Breast epithelium (tissue), 4 donors: ENCODE measurements at places on chromosomes 3 and 15. TPM values are rescaled to one million over a fixed set of nuclear protein-coding genes. Genes with fewer than 3 reads are reported as not detected.

Gene FOXL2NB
- total RNA-seq = not detected

Gene SKOR1
- total RNA-seq = 0.98 TPM

Gene SLC12A1
- total RNA-seq = not detected

GRCh38 chr3:177905173-177906125 lies 630.8 kb upstream of the KCNMB2 start:
- H3K4me1 ChIP-seq = peaks cover 3% of the 10 kb centered on the region
- peak overlapping the region; percentile 75 for H3K27ac ChIP-seq
- no peaks in the 10 kb centered on the region for H3K36me3 ChIP-seq
- DNase-seq = no peak
- H3K27me3 ChIP-seq = no peaks in the 10 kb centered on the region

GRCh38 chr3:123344175-123344906 lies 104.5 kb downstream of the ADCY5 start:
- no peaks in the 10 kb centered on the region for H3K4me1 ChIP-seq
- H3K4me3 ChIP-seq = no peak overlapping the region

Gene KY
- 1.2 TPM for total RNA-seq

Gene ZNF662
- 13.8 TPM for total RNA-seq

Gene ISG20
- total RNA-seq = 34.4 TPM

- DNase-seq = no peak
- no peaks in the 10 kb centered on the region for H3K27me3 ChIP-seq
- no peak overlapping the region for H3K4me3 ChIP-seq
Observed at GRCh38 chr3:99324636-99325203, 313.7 kb upstream of the COL8A1 start.

- H3K36me3 ChIP-seq = no peaks in the 10 kb centered on the region
- no peaks in the 10 kb centered on the region for H3K27me3 ChIP-seq
- DNase-seq = no peak
- H3K4me1 ChIP-seq = no peaks in the 10 kb centered on the region
- H3K4me3 ChIP-seq = no peak overlapping the region
Observed at GRCh38 chr15:79160211-79160610, 69.6 kb upstream of the RASGRF1 start.

DNA sequence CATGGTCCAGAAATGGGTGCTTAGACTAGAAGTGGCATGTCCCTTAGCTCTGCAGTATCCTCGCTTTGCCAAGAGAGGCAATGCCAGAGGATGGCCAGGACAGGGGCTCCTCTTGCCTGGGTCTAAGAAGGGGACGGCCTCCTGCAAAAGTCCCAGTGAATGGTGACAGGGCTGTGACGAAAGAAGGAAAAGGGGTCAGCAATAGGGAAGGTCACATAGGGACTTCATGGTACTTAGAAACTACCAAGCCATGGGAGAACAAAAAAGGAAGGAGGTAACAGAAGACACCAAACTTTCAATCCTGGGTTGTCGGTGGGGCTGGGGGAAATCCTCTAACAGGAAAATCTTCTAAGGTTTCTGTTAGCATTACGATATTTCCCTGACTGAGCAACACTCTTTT lies 36.2 kb upstream of the ATOSA start:
- H3K4me1 ChIP-seq = no peaks in the 10 kb centered on the region
- no peaks in the 10 kb centered on the region for H3K27me3 ChIP-seq
- H3K36me3 ChIP-seq = no peaks in the 10 kb centered on the region
- no peak for DNase-seq
- no peak overlapping the region for H3K4me3 ChIP-seq

DNA sequence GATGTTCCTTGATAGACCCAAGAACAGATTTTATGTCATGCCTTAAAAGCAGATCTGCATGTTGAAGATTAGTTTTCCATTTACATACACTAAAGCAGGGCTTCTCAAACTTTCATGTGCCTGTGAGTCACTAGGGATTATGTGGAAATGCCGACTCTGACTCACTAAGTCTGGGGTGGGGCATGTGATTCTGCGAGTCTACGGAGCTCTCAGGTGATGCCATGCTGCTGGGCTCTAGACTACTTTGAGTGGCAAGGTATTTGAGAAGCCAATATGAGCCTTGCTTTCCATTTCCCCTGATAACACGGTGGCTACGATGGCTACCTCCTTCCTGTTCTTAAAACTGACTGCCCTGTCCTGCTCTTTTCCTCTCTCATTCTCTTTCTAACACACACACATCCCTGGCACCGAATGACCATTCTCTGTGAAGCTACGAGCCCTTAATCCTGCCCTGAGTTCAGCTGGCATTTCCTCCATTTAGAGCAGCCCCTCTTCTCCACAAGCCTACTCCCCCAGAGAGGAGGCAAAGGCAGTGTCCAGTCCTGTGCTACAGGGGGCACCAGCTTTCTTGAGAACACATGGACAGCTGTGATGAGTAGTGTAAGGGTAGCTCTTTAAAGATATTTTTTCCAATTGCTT lies 39.7 kb upstream of the PYGO1 start:
- no peaks in the 10 kb centered on the region for H3K4me1 ChIP-seq
- no peaks in the 10 kb centered on the region for H3K27me3 ChIP-seq
- no peak for DNase-seq
- no peak overlapping the region for H3K4me3 ChIP-seq
- H3K36me3 ChIP-seq = no peaks in the 10 kb centered on the region
- no peak overlapping the region for H3K27ac ChIP-seq

DNA sequence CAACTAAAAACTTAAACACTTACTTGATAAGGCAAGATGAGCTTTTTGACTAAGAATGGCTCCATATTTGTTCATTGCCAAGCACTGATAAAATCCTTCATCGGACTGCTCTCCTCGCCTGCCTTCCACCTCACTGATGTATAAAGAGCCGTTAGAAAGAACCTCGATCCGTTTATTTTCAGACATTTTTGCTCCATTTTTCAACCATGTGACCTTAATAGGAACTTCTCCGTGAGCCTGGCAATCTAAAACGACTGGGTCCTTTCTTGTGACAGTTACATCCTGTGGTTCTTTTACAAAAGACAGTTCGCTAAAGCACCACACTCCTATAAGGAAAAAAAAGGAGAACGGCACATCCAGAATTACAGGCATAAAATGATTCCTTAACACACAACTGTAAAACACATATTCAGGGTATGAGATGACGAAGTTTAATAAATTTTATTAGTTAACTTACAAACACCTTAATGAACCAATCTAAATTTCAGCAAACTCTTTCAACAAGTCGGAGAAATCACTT lies 2.5 kb downstream of the PRTG start:
- H3K27me3 ChIP-seq = no peaks in the 10 kb centered on the region
- no peaks in the 10 kb centered on the region for H3K4me1 ChIP-seq
- H3K27ac ChIP-seq = no peak overlapping the region
- no peaks in the 10 kb centered on the region for H3K36me3 ChIP-seq
- H3K4me3 ChIP-seq = no peak overlapping the region
- DNase-seq = no peak

Gene NPAP1
- total RNA-seq = not detected
